ENCODE measurements at places on chromosomes 12 and 14.

- DNase-seq = no peak
These were observed 59.9 kb downstream of the TRAFD1 start for GRCh38 chr12:112185093-112185923.

DNA sequence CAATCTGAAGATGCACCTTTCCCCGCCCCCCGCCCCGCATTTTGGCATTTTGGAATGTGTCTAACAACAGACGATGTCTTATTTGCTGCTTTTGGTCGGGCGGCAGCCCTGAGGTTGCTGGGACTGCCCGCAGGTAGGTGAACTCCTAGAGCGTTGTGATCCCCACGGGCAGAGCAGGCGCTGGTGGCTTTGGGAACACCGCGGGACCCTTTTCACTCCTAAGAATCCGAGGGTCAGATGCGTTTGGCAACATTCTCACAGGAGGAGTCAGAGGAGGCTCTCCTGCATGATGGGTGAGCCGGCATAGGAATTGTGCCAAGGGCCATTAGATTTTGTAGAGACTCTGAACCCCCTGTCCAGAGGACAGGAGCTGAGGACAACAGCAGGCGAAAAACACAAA, 41.9 kb downstream of the HCAR2 start:
- no peak for DNase-seq

DNA sequence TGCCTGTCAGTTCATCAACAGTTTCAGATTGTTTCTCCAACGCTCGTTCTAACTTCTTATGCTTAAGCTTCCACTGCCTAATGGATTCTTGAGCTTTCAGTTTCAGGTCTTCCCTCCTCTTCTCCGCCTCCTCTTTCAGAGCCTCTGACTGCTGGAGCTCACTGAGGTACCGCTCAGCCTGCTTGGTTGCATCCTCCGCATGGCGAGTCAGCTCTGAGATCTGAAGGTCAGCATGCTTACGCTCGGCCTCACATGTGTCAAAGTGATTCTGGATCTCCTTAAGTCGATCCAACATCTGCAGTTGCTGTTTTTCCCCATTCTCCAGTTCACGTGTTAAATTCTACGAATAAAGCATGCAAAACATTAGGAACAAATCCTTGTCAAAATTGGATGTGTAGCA, 148.8 kb downstream of the CEP128 start:
- no peak for DNase-seq

- no peak for DNase-seq
These were observed 18.0 kb upstream of the LDHB start for GRCh38 chr12:21675641-21676040.

Data from activated T-helper 1 cell treated with anti-CD3 and anti-CD28 coated beads, Interleukin-2, amount 50 U/mL, for 16 hours (primary cell).